Ovary (tissue), 10 donors: ENCODE measurements at places on chromosomes 5 and 9.

- no peak for DNase-seq
Observed at GRCh38 chr5:155044591-155044990, 31.0 kb downstream of the KIF4B start.

DNA sequence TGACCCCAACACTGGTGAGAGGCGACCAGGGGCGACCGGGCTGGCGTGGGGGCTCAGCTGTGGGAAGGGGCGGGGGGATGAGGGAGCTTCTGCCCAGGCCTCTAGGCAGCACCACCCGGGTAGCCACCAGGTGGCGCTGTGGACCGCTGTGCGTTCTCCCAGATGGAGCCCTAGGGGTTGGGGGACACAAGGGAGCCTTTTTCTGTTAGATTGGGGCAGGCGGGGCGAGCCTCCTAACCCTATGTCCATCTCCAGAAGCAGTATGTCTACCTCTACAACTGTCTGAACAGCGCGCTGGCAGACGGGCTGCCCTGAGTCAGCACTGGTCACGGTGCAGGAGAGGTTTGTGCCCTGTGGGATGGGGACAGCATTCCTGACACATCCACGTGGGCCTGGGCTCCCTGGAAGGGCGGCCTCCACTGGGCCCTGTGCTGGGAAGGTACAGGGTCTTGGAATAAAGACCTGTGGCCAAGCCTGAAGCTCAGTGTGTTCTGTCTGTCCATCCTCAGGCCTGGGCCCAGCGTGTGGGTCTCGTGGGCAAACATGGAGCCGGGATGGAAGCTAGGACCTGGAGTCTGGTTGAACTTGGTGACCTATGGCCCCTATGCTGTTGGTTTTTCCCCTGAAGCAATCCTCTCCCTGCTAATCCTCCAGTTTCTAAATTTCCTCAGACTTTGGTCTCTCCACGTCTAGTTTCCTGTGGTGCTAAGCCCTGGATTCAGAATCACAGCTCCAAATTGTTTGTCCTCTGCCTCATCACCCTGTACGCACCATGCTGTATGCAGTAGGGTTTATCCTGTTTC, 23.1 kb upstream of the SPTLC1 start:
- peak; percentile 68 for DNase-seq

GRCh38 chr5:9544502-9545135, 1.3 kb downstream of the SEMA5A start:
- peak; percentile 82 for DNase-seq

GRCh38 chr5:16160706-16161105, 18.9 kb downstream of the MARCHF11 start:
- no peak for DNase-seq

GRCh38 chr5:115831163-115831768, 10.1 kb downstream of the ATG12 start:
- DNase-seq: no peak

- DNase-seq: no peak
Observed at GRCh38 chr5:2382776-2383697, 368.4 kb downstream of the IRX2 start.

- DNase-seq: no peak
Observed at GRCh38 chr5:72195581-72195980, 88.3 kb downstream of the MAP1B start.

DNA sequence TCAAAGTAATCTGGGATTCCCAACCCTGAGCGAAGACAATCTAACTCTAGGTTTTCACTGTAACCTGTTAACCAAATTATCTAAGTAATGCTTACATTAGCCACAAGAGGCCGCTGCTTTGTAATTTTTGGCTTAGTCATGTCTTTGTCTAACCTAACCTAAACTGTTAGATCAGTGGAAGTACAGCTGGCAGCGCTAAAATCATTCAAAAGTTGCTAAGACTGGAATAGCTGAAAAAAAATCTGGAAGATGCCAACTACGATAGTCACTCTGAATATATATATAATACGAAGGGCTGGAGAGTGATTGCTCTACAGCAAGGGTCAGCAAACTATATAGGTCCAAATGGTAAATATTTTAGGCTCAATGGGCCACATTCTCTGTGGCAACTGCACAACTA, 60.2 kb downstream of the FBXO38 start:
- no peak for DNase-seq

GRCh38 chr5:37715361-37715760, 124.5 kb downstream of the GDNF start:
- DNase-seq: no peak

- DNase-seq: no peak
Observed at GRCh38 chr5:35854248-35854647, 2.4 kb upstream of the IL7R start.

DNA sequence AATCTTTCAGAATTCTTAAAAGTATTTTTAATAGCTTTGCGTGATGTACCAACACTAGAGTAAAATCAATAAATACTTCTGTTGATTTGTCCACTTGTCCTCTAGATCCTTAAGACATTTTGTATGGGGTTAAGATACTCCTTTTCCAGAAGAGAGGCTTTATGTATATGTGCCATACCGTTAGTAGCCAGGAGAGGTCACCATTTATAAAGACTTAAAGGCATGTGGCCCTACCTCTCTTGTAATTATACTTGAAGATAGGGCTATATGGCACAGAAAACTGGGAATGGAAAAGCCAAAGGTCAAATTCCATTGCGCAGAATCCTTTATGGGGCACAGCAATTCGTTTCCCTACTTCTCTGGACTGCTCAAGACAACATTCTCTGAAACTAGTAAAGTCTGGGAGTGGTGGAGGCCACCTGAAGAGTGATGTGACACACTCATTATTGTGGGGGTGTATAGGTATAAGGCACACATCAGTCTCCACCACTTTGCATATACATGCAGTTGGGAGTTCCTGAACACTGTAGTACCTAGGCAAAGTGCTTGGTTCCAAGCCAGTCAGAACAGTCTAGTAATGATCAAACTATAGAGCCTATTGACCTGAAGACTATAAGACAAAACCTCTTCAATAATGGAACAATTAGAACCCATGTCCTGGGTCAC, 140.1 kb upstream of the FBXL17 start:
- no peak for DNase-seq

- no peak for DNase-seq
Observed at GRCh38 chr5:60365001-60365400, 335.0 kb downstream of the DEPDC1B start.

- DNase-seq: peak; percentile 63
Observed at GRCh38 chr9:121640076-121640475, 11.4 kb upstream of the DAB2IP start.

DNA sequence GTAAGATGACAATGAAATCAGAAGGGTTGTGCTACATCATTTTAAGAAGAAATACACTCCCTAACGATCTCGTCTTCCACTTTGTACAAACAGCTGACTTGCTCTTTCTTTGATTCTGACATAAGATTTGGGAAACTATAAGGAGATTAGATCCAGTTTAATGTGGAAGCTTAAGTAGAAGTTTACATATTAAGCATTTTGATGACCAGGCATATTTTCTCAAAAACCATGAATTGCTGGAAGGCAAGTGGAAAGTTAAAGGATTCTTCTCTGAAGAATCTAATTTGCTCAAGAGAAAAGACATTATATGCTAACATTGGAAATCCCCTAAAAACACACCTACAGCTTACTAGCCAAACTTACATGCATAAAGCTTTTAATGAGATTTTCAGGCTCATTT, 531.9 kb upstream of the PTPRD start:
- DNase-seq: no peak

DNA sequence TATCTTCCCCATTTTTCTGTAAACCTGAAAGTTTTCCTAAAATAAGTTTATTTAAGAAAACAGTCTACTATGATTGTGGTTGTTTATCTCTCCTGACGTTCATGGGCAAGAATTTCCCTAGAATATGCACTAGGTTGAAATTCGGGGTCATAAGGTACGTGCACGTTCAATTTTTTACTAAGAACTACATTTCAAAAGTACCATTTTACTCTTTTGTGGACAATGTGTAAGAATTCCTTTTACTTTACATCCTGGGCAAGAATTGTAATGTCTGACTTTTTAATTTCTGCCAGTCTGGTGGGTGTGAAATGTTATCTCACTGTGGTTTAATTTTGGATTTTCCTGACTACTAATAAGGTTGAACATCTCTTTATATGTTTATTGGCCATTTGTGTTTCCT, 12.4 kb downstream of the IL5 start:
- no peak for DNase-seq

DNA sequence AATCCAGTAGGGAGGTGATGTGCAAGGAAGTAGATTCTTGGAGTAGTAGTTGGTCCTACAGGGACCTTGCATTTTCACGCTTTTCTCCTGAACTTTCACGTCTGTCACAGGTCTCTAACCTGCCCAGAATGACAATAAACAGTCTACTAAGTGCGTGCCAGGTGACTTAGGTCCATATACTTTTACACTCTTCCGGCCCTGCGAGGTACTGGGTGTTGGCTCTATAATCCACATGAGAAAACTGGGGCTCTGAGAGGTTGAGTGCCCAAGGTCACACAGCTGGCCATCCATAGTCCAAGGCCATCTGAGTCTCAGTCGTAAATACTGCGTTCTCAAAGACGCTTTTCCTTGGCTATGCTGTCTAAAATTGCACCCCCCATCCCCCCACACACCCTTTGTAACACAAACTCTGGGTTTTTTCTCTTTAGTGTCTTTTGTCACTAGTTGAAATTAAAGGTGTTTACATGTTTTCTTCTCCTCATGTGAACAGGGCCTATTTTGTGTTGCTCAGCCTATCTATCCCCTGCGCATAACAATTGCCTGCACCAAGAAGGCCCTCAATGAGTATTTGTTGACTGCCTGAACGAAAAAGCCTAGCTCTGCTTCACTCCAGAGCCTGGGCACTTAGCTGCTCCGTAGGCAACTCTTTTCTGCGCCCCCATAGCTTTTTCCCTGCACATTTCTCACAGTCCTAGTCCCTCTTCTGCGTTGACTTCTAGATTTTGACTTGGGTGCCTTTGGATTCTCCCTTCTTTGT, 943 bp downstream of the SFXN1 start:
- peak; percentile 35 for DNase-seq

DNA sequence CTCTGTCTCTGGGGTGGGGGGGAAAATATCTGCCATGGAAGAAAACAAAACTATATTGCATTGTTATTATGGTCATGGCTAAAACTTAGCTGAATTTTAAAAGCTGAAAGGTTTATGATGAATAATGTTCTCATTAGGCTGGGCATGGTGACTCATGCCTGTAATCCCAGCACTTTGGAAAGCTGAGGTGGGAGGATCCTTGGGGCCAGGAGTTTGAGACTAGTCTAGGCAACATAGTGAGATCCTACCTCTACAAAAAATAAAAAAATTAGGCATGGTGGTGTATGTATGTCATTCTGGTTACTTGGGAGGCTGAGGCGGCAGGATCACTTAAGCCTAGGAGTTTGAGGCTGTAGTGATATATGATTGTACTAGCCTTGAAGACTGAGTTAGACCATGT, 44.5 kb downstream of the IPO11 start:
- DNase-seq: no peak

DNA sequence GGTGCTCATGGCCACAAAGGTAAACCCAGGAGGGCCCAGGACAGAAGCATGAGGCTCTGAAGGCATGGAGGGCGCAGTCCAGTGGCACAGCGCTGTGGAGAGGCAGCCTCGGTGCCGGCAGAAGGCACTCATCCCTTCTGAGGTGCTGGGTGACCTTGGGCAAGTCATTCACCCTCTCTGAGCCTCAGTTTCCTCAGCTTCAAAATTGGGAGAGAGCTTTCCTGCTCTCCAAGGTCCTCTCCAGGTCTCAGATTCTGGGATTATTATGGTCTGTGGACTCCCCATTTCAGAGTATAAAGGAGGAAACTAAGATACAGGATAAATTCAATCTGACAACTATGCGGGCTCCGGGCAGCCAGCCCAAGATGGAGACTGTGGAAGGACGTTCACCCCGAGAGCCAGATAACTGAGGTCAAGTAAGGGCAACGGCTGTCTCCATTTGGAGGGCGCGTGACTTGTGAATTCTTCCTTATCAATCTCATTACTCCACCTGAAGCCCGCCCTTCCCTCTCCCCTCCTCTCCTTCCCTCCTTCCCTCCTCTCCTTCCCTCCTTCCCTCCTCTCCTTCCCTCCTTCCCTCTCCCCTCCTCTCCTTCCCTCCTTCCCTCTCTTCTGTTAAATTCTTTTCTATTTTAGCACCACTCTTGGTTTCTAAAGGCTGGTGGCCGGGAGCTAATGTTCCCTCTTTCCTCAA, 58.1 kb downstream of the LRSAM1 start:
- no peak for DNase-seq

GRCh38 chr9:116213693-116214047, 60.1 kb downstream of the PAPPA start:
- DNase-seq: no peak

- DNase-seq: no peak
Observed at GRCh38 chr9:126368020-126368419, 41.4 kb downstream of the MVB12B start.

GRCh38 chr9:121404906-121405305, 34.9 kb upstream of the STOM start:
- DNase-seq: no peak

- DNase-seq: no peak
Observed at GRCh38 chr5:171221916-171222315, 87.1 kb upstream of the TLX3 start.

GRCh38 chr5:10601246-10602030, 37.6 kb downstream of the ANKRD33B start:
- peak; percentile 80 for DNase-seq
